Lower leg skin (tissue), 4 donors: ENCODE measurements at places on chromosomes 13 and 19. TPM values are rescaled to one million over a fixed set of nuclear protein-coding genes. Genes with fewer than 3 reads are reported as not detected.

The LILRA2 gene
- total RNA-seq, result not detected

The KLK2 gene
- not detected for total RNA-seq

The LILRB3 gene
- 6.0 TPM for total RNA-seq

The ZNF578 gene
- 0.56 TPM for total RNA-seq

The SHISA2 gene
- 1.8 TPM for total RNA-seq

The CLEC17A gene
- not detected for total RNA-seq

The ZNF439 gene
- total RNA-seq, result 7.9 TPM

GRCh38 chr13:49649244-49649962, 21.1 kb downstream of the ARL11 start:
- DNase-seq, result no peak

DNA sequence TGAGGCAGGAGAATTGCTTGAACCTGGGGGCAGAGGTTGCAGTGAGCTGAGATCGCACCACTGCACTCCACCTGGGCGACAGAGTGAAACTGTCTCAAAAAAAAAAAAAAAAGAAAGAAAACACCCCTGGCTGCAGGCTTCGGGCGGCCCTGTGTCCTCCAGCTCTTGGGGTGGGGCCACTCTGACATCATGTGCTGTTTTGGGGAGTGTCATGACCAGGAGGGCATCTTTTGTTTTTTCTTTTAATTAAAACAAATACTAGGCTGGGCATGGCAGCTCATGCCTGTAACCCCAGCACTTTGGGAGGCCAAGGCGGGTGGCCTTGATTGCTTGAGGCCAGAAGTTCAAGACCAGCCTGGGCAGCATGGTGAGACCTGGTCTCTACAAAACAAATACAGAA, 52.1 kb downstream of the KDM4B start:
- no peak for DNase-seq

DNA sequence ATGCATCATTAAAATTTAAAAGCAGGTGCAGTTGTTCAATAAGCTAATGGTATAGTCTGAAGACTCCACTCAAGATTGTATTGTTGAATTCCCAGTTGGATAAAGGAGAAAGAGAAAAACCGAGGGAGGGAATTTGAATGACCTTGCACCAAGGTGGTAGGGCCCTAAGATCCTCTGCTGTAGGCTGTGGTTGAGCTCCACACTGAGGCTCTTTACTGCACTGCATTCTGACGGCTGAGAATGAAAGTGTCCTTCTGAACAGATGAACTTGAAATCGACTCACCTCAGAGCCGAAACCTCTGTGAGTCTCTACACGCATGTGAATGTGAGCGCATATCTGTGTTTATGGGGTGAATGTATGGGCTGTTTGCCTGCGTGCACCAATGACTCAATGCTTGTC, 388.9 kb upstream of the DACH1 start:
- no peak for DNase-seq

GRCh38 chr13:112486386-112487126, 101.4 kb downstream of the TUBGCP3 start:
- no peak for DNase-seq

GRCh38 chr13:111232191-111232590, 88.3 kb upstream of the TEX29 start:
- no peak for DNase-seq

DNA sequence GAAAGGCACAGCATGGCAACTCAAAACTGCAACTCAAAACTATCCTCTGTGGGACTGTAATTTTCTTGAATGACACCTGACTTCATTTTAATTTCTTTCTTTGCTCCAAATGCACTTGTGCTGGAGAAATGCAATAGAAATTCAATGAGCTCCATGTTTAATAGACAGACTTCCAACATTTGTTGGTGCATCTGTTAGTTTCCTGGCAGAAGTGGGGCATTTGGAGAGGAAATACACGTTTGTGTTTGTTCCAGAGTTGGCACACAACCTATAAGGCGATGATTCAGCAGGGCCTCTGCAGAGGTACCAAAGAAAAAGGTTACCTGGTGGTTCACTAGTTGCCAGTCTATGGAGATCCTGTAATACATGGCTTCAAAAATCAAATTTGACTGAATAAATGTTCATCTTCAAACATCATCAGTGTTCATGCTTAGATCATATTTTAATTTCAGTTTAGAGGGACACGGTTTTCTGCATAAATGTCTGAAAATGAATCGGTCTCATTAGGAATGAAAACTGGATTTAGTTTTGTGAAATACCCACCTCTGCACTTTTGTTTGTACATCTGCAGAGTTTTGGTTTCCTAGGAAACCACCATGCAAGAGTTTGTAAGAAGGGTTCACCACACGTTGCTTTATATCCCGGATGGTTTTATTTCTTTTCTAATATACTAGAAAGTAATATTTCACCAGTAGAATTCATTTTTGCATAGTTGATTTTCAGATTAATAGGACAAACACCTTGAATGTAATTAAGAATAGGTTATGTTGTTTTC, 21.8 kb upstream of the OBI1 start:
- DNase-seq, result no peak

DNA sequence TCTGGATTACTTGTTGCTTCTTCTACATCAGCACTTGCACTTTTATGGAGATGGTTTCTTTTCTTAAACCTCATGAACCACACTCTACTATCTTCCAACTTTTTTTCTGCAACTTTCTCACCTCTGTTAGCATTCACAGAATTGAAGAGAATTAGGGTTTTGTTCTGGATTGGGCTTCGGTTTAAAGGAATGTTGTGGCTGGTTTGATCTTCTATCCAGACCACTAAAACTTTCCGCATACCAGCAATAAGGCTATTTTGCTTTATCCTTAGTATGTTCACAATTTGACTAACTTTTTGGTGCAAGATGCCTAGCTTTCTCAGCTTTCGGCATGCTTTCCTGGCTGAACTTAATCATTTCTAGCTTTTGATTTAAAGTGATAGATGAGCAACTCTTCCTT, 666.7 kb upstream of the MIR17HG start:
- no peak for DNase-seq

- DNase-seq, result peak; percentile 35
Observed at GRCh38 chr13:50909605-50910484, at the start of gene RNASEH2B. Gene RNASEH2B (plus strand): TSS chr13:50909791. CDS start chr13:50910077, 286 bp downstream.

DNA sequence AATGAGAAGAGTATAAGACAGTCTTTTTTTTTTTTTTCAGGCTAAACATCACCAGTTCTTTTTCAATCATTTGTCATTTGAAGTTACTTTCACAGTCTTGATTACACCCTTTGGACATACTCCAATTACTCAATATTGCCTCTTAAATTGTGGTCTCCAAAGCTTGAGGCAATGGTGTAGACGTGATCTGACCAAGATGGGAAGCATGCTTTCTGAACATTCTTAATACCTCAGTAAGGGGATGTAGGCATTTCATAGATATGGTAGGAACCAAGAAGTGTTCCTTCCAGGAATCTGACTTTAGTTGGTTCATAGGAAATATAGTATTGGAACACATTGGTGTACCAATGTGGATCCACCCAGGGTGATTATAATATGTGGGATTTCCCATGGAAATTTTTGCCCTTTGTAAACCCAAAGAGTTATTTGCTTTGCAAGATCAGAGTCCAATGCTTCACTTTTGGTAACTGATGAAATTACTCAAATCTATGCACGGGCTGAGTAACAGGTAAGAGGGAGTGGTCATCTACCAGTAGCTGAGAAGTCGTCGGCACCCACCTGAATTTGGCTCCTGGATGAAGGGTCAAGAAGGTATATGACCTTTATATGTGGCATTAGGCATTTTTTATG, 62.2 kb downstream of the ERCC5 start:
- DNase-seq, result no peak

DNA sequence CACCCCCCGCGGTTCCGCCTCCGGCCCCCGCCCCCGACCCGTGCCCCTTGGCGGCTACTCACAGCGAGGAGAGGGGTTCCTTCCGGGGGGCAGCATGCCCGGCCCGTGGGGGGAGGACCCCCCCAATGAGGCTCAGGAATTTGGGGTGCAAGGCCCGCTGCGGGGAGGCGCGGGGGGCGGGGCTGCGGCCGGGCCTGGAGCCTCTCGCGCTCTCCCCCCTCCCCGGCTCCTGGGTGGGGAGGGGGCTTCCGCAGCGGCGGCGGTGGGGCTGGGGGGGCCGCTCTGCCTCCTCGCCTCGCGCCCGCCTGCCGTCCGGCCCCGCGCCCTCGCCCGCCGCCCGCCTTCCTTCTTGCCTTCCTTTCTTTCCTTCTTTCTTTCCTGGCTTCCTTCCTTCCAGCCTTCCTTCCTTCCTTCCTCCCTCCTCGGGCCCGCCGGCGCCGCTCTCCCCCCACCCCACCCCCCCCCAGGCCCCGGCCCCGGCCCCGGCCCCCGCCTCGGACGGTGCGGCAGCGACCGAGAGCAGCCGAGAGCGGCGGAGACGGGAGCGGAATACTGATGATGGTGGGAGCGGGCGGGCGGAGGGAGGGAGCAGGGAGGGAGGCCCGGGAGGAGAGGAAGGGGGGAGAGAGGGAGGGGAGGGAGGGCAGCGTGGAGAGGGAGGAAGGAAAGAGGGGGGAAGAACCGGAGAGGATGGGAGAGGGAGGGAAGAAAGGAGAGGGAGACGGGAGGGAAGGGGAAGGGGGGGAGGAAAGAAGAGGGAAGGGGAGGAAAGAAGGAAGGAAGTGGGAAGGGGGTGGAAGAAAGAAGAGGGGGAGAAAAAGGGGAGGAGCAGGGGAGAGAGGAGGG, at the start of gene LRRC4B:
Gene LRRC4B (minus strand): TSS at position 554 of the 846 bp plus-strand sequence. CDS start 19,597 bp downstream, outside the sequence.
- DNase-seq, result no peak

DNA sequence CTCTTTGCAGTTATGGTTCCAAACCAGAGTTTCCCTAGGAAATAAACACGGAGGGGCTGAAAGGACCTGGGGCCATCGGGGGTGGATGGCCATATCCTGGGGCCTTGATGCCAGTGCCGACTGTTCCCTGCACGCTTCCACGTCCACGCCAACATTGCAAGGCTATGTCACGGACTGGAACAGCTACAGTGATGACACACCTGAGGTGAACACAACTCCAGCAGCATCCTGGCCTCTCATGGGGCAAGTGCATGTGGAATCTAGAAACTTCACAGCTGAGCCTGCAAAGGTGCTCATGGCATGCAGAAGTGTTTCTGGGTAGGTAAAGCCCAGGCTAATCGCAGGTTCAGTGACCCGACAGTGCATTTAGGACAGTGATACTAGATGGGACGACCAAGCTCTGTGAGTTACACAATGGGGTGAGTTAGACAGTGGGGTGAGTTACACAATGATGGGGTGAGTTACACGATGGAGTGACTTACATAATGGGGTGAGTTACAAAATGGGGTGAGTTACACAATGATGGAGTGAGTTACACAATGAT, 52.0 kb upstream of the GAS6 start:
- peak; percentile 78 for DNase-seq

DNA sequence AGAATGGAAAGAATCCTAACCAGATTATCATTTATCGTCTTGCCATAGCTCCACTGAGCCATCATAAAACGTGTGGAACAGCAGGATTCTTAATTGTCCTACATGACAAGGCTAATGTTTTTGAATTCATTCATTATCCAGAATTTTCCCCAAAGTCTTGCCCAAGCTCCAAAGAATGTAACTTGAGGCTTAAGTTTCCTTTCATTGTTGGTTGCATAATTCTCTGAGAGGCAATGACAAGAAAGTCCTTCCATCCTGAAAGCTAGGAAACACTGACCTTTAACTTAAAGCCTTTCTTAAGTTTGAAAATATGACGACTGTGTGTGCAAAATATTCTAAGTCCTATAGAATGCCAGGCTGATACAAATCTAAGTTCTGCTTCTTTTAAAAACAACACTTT, 546.1 kb downstream of the SUCLA2 start:
- DNase-seq, result no peak

DNA sequence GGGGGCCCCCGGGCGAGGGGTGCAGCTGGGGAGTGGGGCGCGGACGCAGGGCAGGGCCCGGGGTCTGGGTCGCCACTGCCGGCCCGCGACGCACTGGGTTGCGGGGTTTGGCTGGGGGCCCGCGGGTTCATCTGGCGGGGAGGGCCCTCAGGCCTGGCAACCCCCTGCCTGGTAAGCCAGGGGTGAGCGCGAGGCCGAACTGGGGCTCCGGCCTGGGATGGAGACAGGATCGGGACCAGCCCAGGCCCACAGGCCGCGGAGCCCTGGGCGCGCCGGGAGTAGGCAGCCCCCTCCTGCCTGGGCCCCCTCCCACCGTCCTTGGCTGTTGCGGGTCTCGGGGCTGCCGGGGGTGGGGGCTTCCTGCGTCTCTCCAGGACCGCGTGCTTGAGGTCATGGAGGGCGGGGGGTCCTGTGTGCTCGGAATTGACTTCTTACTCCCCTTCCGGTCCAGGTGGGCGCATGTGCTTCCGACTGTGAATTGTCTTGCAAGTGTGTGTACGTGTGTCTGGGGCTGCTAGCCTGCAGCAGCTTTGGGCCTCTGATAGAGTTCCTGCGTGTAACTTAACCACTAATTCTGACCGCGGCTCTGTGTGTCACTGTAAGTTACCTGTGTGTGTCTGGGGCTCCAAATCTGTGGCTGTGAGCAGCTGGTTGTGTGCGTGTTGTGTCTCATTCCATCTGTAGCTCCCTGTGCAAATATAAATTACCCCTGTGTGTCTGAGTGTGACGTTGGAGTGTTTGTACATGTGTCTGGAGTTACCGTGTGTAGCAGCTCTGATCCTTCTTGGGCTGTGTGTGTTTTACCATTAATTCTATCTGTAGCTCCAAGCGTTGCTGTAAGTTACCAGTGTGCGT, 751 bp downstream of the GRAMD1A start:
- no peak for DNase-seq

DNA sequence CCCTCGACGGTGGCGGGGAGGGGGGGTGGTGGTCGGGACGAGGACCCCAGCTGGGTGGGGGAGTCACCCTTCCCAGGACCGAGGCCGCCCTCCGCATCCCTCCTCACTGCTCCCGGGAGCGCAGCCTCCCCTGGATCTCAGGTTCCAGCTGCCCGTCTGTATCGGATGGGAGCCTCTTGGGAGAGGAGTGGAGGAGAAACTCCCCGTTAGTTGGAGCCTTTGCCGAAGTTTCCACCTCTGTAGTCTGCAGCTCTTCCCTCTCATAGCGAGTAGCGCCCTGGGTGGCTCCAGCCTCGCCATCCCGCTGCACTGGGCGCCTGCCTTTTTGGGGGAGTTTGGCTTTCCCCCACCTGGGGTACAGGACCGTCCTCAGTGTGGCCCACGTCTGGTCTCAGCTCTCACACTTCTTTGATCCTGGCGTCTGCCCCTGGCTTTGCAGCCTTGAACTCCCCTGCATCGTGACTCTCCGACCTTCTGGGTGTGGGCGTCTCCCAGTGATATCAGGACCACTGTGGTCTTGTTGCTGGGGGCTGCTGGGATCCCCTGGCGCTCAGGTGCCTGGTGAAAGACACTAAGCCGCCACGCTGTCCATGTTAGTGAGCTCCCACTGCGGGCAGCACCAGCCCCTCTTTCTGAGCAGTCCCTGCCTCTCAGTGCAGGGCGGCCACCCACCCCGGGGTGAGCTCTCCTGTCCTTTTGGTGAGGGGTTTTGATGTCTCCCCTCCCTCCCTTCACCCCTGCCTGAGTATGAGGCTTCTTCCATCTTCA, 1.1 kb downstream of the CNOT3 start:
- DNase-seq, result no peak

GRCh38 chr19:47421844-47422395, 2.6 kb upstream of the MEIS3 start:
- no peak for DNase-seq
